ENCODE measurements at places on chromosomes 5 and 9. TPM values are rescaled to one million over a fixed set of nuclear protein-coding genes. Genes with fewer than 3 reads are reported as not detected.

Gene LRRC19
- total RNA-seq, result not detected

Gene SLC27A4
- 45.6 TPM for total RNA-seq

Gene GABRB2
- total RNA-seq, result 0.21 TPM

Gene SPAAR
- total RNA-seq, result not detected

Gene PAPPA
- 0.72 TPM for total RNA-seq

Gene PTPRD
- 139 TPM for total RNA-seq

Gene EQTN
- 0.39 TPM for total RNA-seq

Gene ESM1
- not detected for total RNA-seq

Gene LCN10
- not detected for total RNA-seq

Gene SPATA24
- total RNA-seq, result 15.2 TPM

DNA sequence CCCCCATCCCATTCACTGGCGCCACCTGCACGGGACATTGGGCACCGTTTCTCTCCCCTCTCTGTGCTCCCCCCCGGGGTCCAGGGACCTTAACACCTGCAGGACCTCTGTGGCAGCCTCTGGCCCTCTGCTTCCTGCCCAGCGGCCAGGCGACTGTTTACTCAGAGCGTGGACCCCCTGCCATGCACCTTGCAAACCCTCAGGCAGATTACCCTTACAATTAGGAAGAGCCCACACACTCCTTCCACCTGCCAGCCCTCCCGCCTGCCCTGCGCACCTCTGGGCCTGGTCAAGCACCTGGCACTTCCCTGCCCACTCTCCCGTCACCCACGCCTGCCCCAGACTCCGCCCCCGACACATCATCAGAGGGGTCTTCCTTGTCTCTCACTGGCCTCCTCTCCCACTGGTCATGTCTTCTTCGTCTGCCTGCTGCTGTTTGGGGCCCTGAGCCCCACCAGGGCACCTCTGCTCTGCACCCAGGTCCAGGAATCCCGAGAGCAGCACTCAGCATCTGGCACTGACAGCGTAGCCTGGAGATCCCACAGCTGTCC lies 281.3 kb upstream of the IRX4 start:
- no peak for DNase-seq

GRCh38 chr9:7782400-7783120 lies 17.0 kb downstream of the DMAC1 start:
- no peak for DNase-seq

GRCh38 chr5:176714067-176714466 lies 66.8 kb downstream of the TSPAN17 start:
- no peak for DNase-seq

DNA sequence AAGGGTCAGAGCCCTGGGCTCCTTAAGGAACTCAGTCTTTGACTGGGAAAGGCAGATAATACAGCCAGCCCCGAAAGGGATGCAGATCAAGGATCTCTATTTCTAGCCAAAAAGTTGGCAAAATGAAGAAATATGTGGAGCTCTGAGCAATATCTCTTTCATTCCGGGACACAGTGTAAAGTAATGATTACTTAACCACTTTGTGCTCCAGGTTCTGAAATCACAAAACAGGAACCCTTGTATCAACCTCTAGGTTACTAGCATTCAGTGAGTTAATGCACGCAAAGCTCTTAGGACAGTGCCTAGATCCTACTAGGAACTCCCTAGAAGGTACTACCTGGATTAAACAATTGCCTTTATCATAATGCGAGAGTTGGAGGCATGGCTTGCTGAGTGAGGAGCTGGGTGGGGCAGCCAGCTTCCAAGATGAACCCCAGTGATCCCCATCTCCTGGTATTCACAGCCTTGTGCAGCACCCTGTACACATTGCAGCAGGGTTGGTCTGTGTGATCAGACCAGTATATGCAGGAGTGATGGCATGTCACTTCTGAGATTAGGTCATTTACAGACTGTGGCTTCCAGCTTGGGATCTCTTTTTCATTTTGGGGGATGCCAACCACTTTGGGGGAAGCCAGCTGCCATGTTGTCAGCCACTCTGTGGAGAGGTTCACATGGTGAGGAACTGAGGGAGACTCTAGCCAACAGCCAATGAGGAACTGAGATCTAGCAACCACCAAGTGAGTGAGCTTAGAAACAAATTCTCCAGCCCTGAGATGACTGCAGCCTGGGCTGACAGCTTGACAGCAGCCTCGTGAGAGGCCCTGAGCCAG lies 103.1 kb upstream of the SLC44A1 start:
- DNase-seq, result no peak

GRCh38 chr5:167271081-167271480 lies 1020.4 kb upstream of the WWC1 start:
- DNase-seq, result no peak

- no peak for DNase-seq
These were observed 469 bp upstream of the FIBCD1 start for GRCh38 chr9:130939405-130940026.

- DNase-seq, result no peak
These were observed 8.6 kb downstream of the TMEM252 start for GRCh38 chr9:68532131-68532530.

DNA sequence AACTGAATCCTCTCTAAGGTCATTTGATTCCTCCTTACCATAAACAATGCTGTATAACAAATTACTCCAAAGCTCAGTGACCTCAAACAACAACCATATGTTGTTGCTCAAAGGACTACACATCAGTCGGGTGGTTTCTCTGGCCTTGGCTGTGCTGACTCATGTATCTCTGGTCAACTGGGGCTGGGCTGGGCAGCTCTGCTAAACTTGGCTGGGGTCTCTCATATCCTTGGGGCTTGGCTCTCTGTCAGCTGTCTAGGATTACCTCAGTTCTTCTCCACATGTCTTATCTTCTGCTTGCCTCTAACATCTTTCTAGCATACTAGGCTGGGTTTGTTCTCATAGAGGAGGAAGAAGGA lies 86.4 kb downstream of the GALNT10 start:
- DNase-seq, result no peak

- no peak for DNase-seq
These were observed 204.7 kb downstream of the TTLL11 start for GRCh38 chr9:121888438-121888775.

GRCh38 chr9:137265496-137266161 lies 10.5 kb downstream of the NELFB start:
- no peak for DNase-seq

GRCh38 chr5:18236386-18236785 lies 602.1 kb downstream of the TAF11L14 start:
- DNase-seq, result no peak

DNA sequence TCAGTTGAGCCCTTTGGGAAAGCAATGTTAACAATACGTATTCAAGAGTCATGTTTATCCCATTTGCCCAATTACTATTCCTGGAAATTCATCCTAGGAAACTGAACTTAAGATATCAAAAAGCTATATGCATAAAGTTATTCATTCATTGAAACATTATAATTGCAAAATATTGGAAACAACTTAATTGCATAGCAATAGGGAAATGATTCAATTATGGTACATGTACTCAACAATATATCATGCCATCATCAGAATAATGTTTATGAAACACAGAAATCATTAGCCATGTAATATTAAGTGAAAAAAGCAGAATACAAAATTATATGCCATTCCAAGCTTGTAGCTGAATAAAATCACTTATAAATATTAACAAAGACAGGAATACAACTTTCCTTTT lies 35.3 kb downstream of the ABCA1 start:
- DNase-seq, result no peak

DNA sequence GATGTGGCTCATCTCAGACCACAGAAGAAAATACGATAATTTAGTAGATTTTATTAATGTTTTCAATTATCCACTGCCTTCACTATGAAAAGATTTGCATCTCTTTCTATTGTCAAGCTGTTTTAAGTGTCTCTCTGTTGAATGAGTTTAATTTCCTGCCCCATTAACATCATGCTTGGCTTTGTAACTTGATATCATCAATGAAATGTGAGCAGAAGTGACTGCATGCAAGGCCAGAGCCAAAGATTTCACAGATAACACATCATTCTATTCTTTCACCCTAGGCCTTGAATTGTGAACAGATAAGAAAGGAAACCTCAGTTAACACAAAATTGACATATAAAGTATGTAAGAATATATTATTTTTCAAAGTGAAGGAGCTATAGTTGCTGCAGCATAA lies 986.4 kb upstream of the CDH18 start:
- no peak for DNase-seq

- DNase-seq, result no peak
These were observed 115.9 kb downstream of the FEM1C start for GRCh38 chr5:115428676-115429075.

- peak; percentile 65 for DNase-seq
These were observed at the start of gene GNG10 for GRCh38 chr9:111661150-111661801. GNG10 (plus strand) TSS chr9:111661605; CDS start chr9:111661635, 30 bp downstream.

DNA sequence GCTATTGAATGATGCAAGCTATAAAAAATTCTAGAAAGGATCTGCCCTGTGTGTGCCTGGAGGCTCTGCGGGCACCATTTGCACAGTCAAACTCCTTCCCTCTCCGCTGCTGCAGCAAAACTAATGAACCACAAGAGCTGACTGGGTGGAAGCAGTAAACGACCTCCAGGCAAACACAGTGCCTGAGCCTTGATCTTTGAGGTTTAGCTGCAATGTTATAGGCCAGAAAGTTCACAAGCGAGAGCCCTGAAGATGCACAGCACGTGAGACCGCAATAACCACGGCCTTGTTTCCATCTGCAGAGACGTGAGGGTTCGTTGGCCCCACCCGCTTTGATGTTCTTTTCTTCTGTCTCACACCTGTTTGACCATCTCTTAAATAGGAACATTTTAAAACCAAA lies 69.2 kb upstream of the S1PR3 start:
- DNase-seq, result no peak

DNA sequence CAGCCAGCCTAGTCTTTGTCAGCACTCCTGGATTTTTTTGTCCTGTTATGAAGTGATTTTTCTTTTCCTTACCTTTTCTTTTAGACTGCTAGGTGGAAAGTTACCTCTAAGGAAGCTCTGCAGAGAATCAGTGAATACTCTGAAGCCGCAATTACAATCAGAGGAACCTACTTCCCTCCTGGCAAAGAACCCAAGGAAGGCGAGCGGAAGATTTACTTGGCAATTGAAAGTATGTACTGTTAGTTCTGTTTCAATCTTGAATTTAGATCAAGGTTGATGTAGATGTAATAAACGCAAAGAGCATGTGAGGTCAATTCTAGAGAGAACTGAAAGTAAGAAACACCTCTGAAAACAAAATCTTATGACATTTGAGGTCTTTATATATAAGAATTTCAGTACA lies 27.0 kb upstream of the C5orf24 start:
- DNase-seq, result no peak

GRCh38 chr5:8825139-8825757 lies 720.6 kb downstream of the SEMA5A start:
- DNase-seq, result no peak

- no peak for DNase-seq
These were observed 81.9 kb downstream of the DMRTA1 start for GRCh38 chr9:22528485-22528884.

DNA sequence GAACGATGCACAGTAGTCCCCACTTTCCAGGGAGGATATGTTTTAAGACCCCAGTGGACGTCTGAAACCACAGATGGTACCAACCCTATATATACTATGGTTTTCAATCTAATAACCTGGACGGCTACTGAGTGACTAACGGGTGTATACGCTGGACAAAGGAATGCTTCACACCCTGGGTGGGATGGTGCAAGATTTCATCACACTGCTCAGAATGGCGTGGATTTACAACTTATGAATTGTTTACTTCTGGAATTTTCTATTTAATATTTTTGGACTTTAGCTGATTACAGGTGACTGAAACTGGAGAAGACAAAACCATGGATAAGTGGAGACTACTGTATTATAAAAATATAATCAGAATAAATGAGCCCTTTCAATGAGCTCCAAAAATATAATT lies 147.6 kb upstream of the TRIM32 start:
- no peak for DNase-seq

DNA sequence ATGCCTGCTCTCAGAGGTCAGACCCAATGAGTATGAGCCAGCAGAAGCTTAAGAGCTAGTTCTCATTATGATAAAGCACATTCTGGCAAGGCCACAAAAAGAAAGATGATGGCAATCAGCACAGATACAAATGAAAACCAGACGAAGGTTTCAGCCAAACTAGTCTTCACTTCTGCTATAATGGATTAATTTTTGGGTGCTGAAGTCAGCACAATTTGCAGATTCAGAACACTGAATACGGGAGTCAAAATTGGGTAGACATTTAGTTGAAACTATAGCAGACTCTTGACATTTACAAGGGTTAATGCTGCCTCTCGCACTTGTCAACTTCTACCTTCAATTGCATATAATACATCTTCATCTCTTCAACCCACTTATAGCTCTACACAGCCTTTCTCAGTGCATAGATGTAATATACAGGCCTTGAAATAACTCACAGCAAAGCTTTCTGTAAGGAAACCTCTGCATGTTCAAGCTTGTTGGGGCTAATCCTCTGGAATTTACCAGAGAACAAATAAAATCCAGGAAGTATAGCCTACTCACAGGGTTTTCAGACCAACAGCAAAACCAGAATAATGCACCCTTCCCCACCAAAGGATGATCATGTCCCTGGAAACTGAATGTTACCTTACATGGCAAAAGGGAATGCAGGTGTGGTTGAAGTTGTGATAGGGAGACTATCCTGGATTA lies 77.1 kb downstream of the BAAT start:
- DNase-seq, result no peak

DNA sequence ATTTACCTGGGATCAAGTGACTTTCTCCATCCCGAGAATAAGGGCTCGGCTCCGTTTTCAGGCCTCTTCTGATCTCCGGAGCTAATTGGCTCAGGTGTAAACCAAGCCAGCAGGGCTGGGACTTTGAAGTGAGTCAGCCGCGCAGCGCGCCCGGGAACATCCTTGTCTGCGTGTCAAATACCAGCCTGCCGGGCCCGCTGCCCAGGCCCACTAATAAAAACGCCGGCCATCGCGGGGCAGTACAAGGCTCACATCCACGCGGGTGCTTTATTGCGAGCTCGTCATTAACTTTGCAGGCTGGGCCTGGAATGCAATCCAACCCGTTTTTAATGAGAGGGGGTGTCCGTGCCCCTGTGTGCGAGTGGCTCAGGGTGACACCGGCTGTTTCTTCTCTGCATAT lies 416.8 kb downstream of the IRX2 start:
- no peak for DNase-seq

DNA sequence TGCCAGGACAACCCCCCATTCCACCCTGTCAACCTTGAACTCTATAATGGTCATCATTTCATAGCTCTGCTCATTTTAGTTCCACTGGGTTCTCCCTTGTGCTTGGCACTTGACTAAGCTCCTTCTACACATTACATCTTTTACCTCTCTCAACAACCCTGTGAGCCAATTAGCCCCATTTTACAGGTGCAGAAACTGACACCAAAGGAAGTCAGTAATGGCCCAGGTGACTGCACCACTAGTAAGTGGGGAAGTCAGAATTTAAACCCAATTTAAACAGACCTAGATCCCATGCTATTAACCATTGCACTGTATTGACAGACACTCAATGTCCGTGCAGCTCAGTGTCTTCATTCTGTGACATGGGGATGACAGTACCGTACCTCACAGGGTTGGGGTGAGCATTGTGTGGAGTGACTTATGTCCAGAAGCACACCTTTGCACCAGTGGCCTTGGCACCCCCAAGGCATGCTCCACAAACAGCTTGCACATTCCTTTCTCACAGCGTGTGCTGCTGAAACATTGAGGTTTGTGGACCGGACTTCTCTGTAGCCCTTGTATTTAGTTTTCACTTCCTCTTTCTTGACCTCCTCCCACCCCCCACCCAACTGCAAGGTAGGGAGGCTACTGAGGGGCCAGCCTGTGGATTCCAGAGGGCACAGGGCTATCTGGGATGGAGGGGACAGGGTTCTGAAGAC lies 23.1 kb downstream of the IRF1 start:
- no peak for DNase-seq
